Stomach (tissue), 19 donors: ENCODE measurements at places on chromosomes 11 and 22.
A peak's percentile ranks its signal among the peaks of the same experiment; 100 is the strongest.

DNA sequence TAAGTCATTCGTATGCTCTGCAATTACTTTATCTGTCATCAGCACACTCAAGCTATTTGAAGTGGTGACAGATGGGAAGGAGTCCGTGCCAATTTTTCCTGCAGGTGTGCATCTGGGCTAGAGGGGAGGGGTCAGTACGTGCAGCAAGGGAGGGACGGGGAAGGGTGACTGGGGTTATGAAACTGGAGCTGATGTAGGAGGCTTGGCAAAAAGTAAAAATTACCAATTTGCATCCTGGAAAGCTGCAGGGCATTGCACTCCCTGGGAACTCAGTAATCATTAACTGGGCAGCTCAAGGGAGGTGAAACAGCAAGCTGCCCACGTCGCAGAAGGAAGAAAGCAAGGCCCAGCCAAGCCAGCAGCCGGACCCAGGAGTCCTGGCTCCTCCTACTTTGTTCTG is 87.1 kb upstream of the TMEM45B start:
- peak; percentile 39 for DNase-seq

DNA sequence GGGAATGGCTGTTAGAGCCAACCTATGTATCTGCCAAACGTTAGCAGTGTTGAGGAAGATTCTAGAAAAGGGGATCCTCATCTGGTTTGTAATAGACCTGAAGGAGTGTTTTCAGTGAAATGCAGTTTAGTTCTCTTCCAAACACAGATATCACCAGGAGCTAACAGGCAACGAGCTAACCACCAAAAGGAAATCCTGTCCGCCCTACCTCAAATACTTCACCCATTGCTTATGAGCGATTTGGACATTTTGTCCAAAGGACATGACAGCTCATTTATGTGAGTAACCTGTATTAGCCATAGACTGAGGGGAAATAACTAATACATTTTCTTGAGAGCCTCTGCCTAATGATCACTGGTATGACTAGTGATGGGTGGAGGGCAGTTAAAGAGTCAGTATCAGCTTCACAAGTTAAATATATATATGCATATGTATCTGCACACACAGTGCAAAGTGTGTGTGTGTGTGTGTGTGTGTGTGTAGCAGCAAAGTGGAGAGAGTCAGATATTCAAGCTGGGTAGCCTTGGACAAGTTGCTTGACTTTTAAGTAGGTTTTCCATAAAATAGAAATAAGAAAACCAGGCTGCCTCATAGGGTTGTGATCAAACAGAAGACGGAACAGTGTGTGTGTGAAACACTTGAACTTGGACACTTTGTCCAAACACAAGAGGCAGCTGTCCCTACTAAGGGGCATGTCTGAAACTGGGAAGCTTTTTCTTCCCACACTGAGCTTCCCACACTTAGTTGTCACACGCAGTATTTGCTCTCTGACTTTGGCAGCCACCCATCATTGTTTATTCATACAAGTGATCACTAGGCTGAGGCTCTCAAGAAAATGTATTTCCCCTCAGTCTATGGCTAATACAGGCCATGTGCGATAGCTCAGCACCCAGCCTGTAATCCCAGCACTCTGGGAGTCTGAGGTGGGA is 940 bp upstream of the C11orf91 start:
- peak; percentile 87 for DNase-seq

GRCh38 chr22:42670046-42670445 is 20.9 kb upstream of the CYB5R3 start:
- DNase-seq = no peak

GRCh38 chr22:20526628-20527355 is 19.4 kb downstream of the MED15 start:
- DNase-seq = no peak

- no peak for DNase-seq
These were observed 196.0 kb downstream of the CEP164 start for GRCh38 chr11:117523680-117524079.
